ENCODE measurements at places on chromosomes 12 and 14.

- no peak for DNase-seq
Observed at GRCh38 chr14:101887219-101887618, 77.2 kb upstream of the DYNC1H1 start.

- DNase-seq: peak; percentile 90
Observed at GRCh38 chr12:124904306-124905098, 9.9 kb downstream of the UBC start.

GRCh38 chr12:98359856-98360255 lies 155.5 kb upstream of the TMPO start:
- no peak for DNase-seq

- peak; percentile 68 for DNase-seq
Observed at GRCh38 chr12:121697093-121697698, 15.4 kb upstream of the TMEM120B start.

GRCh38 chr12:85809500-85809899 lies 26.7 kb downstream of the RASSF9 start:
- DNase-seq: no peak

GRCh38 chr12:131796754-131797587 lies 31.2 kb upstream of the MMP17 start:
- DNase-seq: peak; percentile 46

- DNase-seq: peak; percentile 32
Observed at GRCh38 chr12:113221997-113222729, 899 bp downstream of the TPCN1 start.

Measured in NB4 (cell line).